ENCODE measurements at places on chromosomes 16 and 17. TPM values are rescaled to one million over a fixed set of nuclear protein-coding genes. Genes with fewer than 3 reads are reported as not detected.

Gene MPO
- total RNA-seq = not detected

Gene CDK5R1
- 1.1 TPM for total RNA-seq

Gene TBC1D3E
- not detected for total RNA-seq

Gene CRISPLD2
- 31.6 TPM for total RNA-seq

Gene MYO1D
- 421 TPM for total RNA-seq

Gene KPNB1
- total RNA-seq = 176 TPM

Gene CEP112
- 8.1 TPM for total RNA-seq

DNA sequence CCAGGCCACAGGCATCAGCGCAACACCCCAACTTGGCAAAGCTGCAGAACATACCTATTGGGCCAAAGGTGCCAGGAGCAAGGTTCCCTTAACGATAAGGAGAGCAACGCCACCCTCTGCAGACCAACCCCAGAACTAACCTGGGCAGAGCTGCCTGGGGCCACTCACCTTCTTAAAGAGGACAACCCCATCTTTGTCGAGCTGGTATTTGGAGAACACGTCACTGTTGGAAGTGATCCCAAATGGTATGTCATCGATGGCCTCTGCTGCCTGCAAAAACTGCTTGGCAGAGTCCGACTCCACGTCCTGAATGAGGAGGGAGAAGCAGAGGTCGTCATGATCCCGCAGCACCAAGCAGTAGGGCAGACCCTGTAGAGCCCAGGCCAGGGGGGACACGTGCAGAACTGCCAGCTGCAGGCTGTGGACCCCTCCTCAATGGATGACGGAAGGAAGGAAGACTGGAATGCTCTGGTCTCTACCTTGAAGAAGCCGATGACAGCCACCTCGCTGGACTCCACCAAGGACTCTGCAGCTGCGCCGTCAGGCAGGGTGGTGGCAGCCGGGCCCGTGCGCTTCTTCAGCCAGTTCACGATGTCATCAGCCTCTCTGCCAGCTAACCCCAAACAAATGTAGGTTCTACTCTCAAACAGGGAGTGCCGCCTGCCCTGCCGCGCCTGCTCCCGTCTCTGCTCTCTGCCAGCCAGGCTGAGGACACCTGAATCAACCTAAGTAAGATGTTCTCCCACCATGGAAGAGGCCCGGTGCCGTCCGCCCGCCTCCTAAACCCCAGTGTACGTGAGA, 5.2 kb downstream of the P4HB start:
- DNase-seq = no peak

DNA sequence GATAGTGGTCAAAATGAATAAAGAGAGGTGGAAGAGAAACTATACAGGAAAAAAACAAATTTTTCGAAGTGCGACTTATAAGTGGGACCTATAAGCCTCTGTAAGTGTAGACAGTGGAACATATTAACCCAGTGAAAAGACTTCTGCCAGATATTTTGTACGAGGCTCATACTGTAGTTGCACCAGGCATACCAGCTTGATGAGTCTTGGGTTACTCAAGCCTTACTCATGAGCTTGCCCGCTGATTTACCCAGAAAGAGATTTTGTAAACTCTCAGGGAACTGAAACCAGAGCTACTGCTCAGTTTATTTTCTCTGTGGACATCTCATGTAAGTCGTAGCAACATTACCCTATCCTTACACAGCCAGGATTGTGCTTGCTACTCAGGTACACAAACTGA, 708.0 kb upstream of the SOX9 start:
- no peak for DNase-seq

DNA sequence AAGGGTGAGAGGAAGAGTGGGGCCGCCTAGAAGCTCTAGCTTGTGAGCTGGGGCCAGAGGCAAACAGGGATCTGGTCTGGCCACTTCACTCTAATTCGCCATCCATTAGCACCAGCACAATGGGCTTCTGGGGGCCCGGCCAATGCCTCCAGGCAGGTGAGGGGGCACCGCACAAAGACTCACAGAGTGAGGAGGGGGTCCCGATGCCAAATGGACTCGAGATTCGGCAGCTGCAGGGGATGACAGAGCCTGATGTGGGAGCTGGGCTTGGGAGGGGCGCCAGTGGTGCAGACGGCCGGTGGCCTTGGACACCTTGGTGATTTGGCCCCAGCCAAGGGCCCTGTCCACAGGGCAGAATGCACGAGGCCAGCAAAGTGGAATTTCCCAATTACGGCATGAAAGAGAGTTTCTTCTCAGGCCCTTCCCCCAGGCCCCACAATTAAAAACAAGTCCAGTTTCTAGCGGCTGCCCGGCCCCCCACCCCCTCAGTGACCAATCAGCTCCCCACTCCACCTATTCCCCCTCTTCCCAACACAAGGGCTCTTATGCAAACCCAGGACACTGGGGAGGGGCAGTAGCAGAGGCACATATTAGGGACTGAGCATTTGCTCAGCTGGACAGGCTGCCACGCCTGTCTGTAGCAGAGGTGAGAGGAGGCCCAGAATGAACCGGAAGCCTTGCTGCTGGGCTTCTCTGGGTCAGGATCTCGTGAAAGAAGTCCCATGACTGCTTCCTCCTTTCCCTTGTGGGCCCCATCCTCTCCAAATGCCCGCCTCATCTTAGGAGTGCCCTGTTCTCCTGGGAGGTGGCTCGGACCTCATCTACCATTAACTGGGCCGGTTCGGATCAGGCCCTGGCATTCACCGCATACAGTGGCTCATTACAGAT, 39.4 kb upstream of the MTSS2 start:
- DNase-seq = no peak

GRCh38 chr17:50212121-50212843, 10.9 kb upstream of the COL1A1 start:
- DNase-seq = no peak

DNA sequence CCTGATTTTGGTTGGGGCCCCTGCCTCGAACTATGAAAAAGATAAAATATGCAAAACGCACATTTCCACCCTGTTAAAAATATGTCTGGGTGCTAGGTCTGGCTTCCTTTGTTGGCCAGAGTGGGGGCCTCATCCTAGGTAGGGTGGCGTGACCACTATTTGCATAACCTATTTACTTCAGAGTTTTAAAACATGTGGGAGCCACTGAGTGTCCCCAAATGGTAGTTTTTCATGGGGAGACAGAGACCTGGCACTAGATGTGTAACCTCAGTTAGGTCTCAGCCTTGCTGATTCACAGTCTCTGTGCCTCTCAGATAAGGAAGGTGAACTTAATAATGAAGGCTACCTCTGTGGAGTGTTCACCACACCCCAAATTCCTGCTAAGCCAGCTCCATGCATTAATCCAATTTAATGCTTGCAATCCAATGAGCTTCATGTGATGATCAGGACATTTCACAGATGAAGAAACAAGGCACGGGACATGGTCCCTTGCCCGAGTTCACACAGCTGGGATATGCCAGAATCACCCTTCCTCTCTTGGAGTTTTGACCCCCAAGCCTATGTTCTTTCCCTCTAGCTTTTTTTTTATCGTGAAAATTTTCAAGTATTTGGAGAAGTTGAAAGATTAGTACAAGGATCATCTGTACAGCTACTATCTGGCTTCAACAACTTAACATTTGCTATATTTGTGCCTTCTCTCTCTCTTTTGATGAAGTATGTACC, 103.4 kb downstream of the IRF8 start:
- DNase-seq = no peak

DNA sequence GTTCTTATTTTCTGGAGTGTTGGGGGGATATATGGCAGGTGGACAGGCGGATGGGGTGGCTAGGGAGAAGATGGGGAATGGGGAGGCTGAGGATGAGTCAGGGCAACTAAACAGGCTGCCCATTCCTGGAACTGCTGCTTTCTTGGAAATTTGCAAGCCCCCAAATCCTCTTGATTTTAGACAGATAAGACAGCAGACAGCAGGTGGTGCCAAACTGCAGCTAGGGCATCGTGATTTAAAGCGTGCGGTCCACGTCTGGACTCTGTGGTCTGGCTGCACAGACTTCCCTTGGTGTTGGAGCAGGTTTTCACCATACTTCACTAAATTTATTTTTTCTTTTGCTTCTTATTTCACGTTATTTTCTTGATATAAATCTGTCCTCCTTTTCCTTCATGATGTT, 10.9 kb upstream of the KRT24 start:
- no peak for DNase-seq

DNA sequence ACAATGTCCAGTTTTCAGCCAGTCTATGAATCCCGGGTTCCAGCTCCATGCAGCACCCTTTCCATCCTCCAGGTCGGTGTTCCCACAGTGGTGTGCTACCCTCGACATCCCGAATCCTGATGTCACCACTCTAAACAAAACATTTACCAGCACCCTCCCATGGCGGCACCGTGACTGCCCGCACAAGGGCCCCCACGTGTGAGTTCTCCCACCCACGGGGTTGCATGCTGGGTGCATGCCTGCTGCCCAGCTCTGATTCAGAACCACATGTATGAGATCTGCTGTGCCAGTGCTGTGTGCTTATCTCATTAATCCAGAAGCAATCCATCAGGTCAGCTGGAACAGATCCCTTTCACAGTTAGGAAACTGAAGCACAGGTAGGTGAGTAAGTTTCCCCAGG, 57.4 kb downstream of the C16orf78 start:
- no peak for DNase-seq

GRCh38 chr16:63652091-63652490, 1469.8 kb downstream of the CDH11 start:
- DNase-seq = no peak

DNA sequence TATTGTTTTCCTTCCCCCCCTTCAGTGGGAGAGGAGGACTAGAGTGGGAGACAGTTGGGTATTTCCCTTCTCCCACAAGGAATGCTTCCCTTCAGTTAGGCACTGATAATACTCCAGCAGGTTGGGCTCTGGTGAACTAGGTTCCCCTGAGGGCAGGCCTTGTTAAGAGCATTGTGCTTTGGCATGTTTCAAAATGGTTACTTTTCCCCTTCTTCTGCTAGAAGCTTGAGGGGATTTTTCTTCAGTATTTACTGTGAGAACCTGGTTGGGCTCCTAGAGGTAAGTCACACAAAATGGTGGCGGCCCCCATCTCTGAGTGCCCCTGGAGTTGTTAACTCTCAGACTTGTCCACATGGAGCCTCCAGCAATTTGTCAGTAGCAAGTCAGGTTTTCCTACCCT, 156.2 kb downstream of the CYB561 start:
- no peak for DNase-seq

GRCh38 chr16:25721439-25721838, 29.7 kb downstream of the HS3ST4 start:
- DNase-seq = no peak

DNA sequence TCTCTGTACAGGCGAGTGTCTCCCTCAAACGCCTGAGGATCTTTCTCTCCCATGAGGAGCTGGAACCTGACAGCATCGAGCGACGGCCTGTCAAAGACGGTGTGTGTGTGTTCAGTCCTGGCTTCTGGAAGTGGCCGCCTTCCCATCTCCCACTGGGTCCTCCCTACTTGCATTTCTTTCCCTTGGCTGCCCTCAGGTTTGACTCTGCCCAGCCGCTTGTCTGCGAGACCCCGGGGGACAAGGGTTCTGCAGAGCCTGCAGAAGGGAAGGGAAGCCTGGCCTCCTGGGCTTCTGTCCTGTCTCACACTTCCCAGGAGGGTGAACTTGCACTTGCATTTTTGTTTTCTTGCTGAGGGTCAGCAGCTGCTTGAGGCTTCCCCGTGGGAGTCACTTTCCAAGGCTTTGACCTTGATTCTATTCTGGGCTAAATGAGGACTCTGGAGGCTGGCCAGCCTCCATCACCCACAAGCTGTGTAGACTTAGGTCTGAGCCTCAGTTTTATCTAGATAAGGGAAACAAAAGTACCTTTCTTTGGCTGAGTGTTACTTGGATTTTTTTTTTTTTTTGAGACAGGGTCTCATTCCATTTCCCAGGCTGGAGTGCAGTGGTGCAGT, 122.3 kb downstream of the ABCC1 start:
- no peak for DNase-seq

DNA sequence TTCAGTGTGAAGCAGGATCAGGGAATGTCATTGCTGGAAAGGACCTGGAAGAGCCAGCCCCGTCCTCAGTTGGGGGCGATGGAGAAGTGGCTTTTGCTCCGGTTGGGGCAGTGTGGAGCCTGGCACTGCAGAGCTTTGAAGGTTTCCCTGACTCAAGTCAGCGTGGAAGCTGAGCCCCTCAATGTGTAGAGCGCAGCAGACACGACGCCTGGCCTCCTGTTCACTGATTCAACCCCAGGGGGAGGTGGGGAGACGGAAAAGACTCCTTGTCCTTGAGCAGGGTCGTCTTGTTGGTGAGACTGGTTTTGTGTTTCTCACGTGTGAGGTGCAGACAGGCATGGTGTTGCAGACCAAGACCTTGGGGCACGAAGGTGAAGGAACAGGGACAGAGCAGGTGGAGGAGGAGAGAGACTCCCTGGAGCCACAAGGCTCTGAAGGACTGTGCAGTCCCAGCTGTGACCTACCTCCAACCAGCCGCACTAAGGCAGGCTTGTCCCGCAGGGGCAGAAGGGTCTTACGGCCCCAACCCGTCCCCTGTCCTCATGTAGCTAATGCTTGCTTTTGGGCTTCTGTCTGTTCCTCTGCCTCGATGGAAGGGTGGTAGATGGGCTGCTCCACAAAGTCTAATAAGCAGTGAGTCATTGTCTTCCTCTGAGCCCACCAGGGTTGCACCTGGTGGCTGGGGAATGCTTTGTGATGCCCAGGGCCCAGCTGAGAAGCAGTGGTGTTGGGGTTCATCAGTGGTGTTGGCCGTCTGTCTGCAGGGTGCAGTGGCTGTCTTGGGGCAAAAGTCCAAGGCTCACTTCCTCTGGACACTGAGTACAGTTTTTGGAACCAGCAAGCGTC, 47.8 kb downstream of the MPRIP start:
- no peak for DNase-seq

DNA sequence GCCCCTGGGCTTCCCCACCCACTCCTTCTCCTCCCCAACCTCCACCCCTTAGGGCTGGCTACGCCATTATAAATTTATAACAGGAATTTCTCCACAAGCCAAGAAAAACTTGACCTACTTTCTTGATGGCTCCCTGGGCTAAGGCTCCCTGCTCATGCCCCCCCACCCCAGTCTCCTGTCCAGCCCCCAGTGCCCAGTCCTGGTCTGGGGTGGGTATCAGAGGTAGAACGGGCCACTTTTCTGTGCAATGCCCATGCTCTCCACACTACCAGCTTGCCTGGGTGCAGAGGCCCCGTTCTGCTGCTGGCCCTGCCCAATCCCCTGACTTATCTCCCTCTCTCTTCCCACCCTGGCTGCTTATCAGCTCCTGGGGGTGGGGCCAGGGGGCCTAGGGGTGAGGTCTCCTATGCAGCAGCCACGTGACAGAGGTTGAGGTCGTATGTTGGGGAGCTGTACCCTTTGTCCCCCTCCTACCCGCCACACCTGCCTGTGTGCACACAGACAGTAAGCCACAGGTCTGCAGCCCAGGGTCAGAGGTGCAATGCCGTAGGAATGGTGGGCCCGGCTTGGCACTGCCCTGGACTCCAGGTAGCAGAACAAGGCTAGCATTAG, 10.1 kb downstream of the THRA start:
- peak; percentile 77 for DNase-seq

- DNase-seq = no peak
Observed at GRCh38 chr16:72797621-72798020, 250.3 kb downstream of the ZFHX3 start.

DNA sequence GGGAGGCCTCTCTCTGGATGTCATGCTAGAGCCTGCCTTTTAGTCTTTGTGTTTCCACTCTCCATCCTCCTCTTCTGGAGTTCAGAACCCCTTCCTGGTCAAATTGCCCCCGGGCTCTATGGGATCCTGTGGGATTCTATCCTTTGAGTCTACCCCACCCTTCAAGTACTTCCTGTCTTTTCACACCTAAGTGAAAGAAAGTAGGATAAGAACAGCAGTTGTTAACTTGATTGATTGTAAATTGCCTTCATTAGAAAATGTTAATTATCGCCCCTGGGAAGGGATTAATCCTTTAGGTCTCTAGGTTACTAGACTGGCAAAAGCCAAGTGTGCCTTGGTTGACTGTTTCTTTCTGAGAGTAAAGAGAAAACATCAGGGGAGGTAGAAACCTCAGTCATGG, 30.1 kb downstream of the PRKCB start:
- no peak for DNase-seq
